ENCODE measurements at places on chromosomes 2 and 18. TPM values are rescaled to one million over a fixed set of nuclear protein-coding genes. Genes with fewer than 3 reads are reported as not detected.

The GPR39 gene
- total RNA-seq = 0.49 TPM

The ZDBF2 gene
- total RNA-seq = 14.7 TPM

DNA sequence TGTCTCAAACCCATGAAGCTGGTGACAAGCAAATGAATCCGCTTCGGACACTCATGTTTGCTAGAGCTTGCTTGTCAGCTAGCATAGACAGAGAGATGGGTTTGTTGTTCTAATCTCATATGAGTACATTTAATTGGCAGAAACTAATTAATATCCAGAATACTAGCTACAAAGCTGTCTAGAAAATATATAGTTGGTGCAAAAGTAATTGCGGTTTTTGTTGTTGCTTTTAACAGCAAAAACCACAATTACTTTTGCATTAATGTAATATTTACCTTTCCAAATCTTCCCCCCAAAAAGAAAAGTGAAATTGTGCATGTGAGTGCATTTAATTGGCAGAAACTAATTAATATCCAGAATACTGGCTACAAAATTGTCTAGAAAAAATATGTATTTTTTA is 1115.2 kb downstream of the TDRD15 start:
- no peak for DNase-seq

GRCh38 chr18:12520442-12520992 is 112.8 kb downstream of the PRELID3A start:
- no peak for DNase-seq

DNA sequence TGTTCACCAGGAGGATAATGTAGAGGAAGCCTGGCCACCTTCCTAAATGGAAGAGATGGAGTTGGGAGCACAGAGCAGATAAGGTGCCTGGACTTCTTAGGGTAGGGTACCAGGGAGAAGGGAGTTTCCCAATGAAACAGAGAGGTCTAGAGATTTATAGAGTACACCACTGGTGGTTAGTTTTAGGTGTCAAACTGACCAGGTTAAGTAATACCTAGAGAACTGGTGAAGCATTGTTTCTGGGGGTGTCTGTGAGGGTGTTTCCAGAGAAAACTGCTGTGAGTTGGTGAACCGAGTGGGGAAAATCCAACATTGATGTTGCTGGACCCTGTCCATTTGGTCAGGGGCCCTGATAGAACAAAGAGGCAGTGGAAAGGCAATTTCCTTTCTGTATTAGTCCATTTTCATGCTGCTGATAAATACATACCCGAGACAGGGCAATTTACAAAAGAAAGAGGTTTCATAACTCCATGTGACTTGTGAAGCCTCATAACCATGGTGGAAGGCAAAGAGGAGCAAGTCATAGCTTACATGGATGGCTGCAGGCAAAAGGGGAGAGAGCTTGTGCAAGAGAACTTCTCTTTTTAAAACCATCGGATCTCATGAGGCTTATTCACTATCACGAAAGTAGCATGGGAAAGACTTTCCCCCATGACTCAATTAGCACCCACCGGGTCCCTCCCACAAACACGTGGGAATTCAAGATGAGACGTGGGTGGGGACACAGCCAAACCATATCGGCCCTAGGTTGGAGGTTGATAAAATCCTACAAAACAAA is 260.8 kb downstream of the CBLN2 start:
- no peak for DNase-seq

DNA sequence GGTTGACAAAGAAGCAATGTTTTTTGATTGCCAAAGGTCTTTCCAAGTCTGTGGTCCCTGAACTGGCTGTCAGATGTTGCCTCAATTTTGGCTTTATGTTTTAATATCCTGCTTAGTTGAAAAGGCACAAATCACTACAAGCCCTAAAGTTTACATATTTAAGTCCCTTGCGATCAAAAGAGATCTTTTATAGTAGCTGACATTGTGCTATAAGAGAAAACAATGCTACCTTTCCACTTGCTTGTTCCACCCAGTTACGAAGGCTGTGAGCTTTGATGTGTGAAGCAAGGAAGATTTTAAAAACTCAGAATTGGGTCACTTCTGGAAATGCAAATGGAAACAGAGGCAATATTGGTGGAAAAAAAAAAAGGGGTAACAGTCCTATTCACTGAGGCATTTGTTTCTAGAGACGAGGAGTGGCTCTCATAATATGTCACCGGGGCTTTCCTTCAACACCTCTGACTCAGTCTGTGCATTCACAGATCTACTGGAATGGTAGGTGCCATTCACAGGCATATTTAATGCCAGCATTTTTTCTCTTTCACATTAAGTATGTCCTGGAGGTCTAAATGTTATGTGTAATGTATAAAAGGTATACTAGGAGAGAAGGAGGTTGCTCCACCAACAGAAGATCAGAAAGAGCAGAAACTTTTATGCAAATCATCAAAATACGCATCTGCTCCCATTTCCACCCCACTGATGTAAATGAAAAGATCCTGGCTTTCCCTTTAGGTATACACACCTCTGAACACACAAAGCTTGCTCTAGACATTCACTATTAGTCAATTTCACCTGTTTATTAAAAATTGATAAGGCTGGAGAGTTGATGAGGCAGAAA is 91.8 kb downstream of the TGIF1 start:
- DNase-seq = no peak
